H1 (cell line): ENCODE measurements at places on chromosomes 13 and 19. TPM values are rescaled to one million over a fixed set of nuclear protein-coding genes. Genes with fewer than 3 reads are reported as not detected.

DNA sequence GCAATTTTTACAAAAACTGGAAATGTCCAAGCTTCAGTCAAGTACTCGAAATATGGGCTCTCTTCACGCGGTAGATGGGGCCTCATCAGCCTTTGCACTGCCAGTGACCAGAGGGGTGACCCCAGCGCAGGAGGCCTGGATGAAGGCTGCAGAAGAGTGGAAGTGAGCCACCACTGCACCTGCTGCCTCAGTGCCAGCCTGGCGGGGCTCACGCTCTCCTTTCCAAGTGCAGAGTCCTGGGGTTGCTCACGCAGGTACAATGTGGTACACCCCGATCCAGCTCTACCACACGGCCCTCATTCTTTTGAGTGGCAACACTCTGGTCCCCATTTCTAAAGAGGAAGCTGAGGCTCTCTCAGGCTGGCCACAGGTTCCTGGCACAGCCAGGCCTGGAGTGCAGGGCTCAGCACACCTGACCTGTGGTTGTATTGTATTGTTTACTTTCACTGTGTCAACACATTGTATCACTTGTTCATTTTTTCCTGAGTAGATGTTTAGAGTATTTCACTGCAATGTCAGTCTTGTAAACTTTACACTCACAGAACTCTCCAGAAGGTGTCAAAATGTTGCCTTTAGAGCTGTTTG lies 97.3 kb upstream of the SOX1 start:
- no peaks in the 10 kb centered on the region; the same call in 1 of the 2 replicates for H3K27me3 ChIP-seq
- peaks cover 6% of the 10 kb centered on the region; the same call in 1 of the 2 replicates for H3K4me1 ChIP-seq

DNA sequence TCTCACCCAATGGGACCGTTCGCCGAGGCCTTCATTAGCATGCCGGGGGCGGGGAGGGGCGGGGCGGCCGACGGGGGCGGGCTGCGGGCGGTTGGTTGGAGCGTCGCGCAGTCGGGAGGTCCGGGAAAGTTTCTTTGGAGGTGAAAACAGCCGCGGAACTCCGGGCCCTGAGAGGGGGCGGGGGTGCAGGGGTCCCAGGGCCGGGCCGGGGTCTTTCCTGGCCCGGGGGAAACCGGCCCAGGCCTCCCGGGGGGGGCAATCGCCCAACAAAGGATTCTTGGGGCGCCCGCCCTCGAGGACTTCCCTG lies at the start of gene HMG20B:
Gene HMG20B (plus strand): TSS at position 90 of the 307 bp plus-strand sequence. CDS start 366 bp downstream, outside the sequence.
- H3K27ac ChIP-seq = peak within 1 kb of the TSS; percentile 51; the same call in 1 of the 2 replicates
- H3K27me3 ChIP-seq = no peaks in the 10 kb centered on the region
- no peak for DNase-seq
- peak within 1 kb of the TSS; percentile 85 for H3K4me3 ChIP-seq
- H3K4me1 ChIP-seq = peaks cover 13% of the 10 kb centered on the region

DNA sequence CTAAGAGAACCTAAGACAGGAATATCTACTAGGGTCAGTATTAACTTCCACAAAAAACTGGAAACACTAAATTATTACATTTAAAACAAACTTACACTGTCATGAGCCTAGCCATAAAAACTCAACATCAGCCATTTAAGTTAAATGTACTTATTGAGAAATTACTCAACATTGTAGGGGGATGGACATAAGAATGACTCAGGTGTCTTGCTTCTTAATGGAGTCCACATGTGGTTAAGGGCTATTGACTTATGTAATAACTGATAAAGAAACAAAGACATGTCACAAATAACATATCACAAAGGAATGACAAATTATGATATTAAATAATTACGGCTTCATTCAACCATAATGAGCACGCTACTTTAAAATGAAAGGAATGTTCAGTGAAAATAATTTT lies 36.2 kb downstream of the CLDN10 start:
- H3K4me3 ChIP-seq = no peak overlapping the region
- no peak for DNase-seq
- H3K27me3 ChIP-seq = no peaks in the 10 kb centered on the region
- no peak overlapping the region for H3K27ac ChIP-seq
- H3K36me3 ChIP-seq = peaks cover 43% of the 10 kb centered on the region

DNA sequence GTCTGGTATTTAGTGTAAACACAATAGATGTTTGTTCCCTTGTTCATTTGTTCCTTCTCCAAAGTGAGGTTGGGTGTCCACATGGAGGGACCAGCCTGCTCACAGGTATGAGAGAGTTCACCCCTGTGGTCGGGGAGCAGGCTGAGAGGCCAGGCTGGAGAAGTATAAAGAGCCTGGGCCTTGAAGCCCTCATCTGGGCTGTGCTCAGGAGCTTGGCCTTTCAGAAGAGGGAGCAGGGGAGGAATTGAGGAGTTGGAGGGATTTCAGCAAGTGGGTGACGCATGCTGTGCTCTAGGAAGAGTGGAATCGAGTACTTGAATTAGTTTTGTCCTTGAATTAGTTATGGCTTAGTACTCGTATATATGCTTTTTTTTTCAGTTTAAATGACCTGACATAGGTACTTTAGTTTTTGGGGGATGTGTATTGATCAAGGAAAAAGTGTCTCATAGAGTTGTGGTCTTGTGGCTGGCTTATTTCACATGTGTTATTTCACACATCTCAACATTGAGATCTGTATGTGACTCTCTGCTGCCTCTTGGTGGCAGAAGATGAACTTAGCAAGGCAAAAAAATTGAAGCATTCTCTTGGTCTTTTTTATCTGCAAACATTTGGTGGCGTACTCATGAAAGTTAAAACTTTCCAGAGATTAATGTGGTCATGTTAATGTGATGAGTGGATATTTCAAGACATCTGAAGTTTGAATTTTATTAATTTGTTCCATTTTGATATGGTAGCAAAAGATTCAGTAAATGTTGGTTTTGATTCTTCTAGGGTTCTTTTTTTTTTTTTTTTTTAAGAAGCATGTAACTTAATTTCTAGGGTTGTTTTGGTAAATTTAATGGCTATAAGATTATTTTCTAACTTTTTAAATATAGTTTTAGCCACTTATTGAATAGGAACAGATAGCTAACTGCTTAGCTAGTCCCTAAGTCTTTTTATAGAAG lies 54.3 kb downstream of the SLAIN1 start:
- no peak overlapping the region for H3K4me3 ChIP-seq
- DNase-seq = no peak
- H3K4me1 ChIP-seq = peaks cover 2% of the 10 kb centered on the region
- peaks cover 25% of the 10 kb centered on the region for H3K36me3 ChIP-seq

- no peaks in the 10 kb centered on the region for H3K27me3 ChIP-seq
- H3K4me1 ChIP-seq = no peaks in the 10 kb centered on the region
- H3K4me3 ChIP-seq = no peak overlapping the region
- H3K36me3 ChIP-seq = no peaks in the 10 kb centered on the region
- no peak overlapping the region for H3K27ac ChIP-seq
- DNase-seq = no peak
Measured at GRCh38 chr13:114212158-114212495, 22.6 kb upstream of the CDC16 start.

DNA sequence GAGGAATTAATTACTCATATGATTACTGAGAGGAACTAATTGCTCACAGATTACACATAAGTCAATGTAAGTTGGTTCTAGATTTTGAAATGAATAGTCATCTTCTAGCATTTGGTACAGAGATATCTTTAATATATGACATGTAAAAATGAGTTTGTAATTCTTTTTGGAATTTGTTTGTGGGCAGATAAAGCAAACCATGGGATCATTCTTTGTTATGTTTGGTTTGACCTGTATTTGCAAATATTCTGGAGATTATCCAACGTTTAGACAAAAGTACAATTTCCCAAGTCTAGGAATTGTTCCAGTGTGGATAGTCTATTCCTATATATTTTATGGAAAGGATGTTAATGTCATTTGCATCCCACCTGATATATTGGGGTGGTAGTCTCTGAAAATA lies 309.6 kb upstream of the EDNRB start:
- no peak for DNase-seq
- no peak overlapping the region for H3K27ac ChIP-seq
- no peak overlapping the region for H3K4me3 ChIP-seq
- H3K4me1 ChIP-seq = no peaks in the 10 kb centered on the region
- H3K27me3 ChIP-seq = no peaks in the 10 kb centered on the region

DNA sequence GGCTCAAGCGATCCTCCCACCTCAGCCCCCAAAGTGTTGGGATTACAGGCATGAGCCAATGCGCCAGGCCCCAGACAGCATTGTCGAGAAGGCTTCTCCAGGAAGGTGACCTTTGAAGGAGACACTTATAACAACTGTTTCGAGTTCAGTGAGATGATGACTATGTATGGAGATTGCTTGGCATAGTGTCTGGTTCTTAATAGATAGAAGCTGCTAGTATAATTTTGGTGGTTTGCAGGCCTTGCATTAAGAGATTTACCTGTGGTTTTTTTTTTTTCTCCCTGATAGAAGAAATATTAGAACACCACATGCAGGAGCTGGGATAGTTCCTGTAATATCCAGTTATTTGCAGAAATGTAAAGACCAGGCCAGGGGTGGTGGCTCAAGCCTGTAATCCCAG lies 3.7 kb downstream of the MARCHF2 start:
- H3K36me3 ChIP-seq = no peaks in the 10 kb centered on the region
- H3K4me3 ChIP-seq = no peak overlapping the region
- no peak overlapping the region for H3K27ac ChIP-seq
- no peak for DNase-seq
- H3K27me3 ChIP-seq = no peaks in the 10 kb centered on the region
- no peaks in the 10 kb centered on the region; the same call in 1 of the 2 replicates for H3K4me1 ChIP-seq

- H3K4me1 ChIP-seq = no peaks in the 10 kb centered on the region
- DNase-seq = peak; percentile 73
- H3K36me3 ChIP-seq = no peaks in the 10 kb centered on the region
- H3K27ac ChIP-seq = no peak overlapping the region
Measured at GRCh38 chr19:48806518-48806817, 4.4 kb downstream of the BCAT2 start.

The FCER2 gene
- 0.29 TPM in 1 of 2 replicates, not detected in the other for total RNA-seq

The FFAR1 gene
- not detected in 2 replicates for total RNA-seq
